Hindlimb muscle (tissue), 1 donor: ENCODE measurements at places on chromosomes 4 and X.

DNA sequence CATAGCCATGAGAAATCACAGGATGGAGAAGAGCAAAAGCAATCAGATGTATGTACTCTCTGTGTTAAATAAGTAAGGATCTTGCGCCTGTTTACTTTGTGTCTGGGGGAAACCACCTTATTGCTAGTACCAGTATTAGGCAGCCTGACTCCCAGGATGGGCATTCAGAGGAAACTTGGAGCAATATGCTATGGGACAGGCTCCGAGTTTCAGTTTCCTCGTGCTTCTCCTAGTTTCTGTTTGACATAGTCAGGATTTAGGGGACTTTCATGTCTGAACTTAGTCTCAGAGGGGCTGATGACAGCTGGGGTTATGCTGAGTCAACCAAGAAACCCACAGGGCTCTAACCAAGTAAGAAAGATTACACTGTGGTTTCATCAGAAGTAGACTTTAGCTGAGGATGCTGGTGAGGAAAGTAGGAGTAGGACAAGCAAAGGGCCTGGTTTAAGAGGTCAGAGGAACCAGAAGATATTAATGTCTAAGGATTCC is 13.5 kb downstream of the NSUN7 start:
- DNase-seq: no peak

DNA sequence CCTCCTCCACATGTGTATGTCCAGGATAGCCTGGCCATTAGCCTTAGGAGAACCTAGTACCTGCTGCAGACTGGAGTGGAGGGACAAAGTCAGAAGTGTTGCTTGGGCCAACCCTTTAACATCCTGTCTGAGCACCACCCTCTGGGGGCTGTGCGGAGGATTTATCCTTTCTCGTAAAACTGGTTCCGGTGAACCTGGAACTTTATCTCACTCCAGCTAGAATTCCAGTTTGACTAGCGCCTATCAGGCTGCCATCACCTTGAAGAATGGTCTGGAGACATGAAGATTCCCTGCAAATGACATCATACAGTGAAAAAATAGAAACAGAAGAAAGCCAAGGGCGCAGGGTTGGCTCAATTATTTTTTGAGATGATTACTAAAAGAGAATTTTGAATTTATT is 4.0 kb downstream of the TCEAL8 start:
- no peak for DNase-seq

DNA sequence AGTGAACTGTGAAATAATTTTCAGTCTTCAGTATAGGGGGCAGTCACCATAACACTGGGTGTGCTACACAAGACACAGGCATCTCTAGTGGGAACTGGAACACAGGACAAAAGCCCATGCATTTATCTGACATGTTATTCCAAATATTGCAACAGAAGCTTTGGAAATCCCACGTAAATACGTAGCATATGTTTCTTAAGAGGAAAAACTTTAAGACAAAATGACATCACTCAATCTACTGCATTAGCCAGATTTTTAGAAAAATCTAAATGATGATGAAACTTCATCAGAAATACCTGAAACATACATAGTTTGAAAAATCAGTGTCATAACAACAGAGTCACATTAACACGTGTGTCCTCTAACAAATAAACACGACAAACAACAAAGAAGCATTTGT is 14.5 kb downstream of the SHISA3 start:
- no peak for DNase-seq

GRCh38 chr4:3427134-3427476 is 14.7 kb upstream of the HGFAC start:
- DNase-seq: no peak

GRCh38 chr4:16687845-16688244 is 210.6 kb downstream of the LDB2 start:
- no peak for DNase-seq

DNA sequence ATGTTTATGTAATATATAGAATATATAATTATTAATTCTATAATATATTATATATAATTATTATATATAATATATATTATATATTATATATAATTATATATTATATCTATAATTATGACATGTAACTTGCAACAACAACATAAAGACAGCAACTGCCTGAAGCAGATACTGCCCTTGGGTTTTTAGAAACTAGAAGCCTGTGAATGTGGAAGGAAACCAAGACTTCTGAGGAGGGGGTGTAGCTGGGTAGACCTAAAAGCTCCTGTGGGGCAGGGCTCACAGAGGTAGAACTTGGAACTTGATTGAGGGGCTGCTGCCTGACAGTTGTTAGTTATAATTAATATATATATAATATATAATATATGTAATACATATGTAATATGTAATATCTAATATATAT is 167.2 kb upstream of the SLIT2 start:
- no peak for DNase-seq

- DNase-seq: no peak
Observed at GRCh38 chr4:6991249-6991648, 51.9 kb upstream of the TADA2B start.

GRCh38 chr4:128268970-128269369 is 18.6 kb downstream of the PGRMC2 start:
- DNase-seq: no peak

DNA sequence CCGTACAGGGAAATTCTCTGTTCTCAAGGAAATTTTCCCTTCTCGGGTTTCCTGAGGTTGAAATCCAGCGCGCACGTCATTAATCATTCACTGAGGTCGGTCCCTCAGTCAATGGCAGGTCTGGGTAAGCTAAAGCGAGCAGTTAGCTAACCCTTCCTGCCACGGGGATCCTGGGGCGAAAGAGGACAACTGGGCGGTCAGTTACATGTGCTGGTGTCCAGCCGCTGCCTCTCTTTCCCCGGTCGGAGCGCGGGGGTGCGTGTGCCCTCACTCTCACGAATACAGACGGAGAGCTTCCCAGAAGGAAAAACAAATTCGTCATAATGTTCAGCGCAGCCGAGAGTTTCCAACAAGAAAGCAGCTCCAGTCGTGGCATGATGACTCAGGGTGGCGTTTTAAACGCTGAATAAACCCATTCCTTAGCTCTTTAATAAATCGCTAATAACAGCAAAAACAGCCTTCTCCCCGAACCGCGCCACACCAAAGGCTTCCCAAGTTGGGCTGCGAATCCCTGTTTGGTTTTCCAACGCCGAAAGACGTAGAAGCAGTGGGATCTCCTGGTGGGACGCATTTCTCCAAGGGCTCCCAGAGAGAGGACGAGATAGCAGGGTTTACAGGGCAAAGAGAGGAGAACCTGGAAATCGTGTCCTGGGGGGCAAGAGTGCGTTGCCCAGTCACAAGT is 752 bp upstream of the FGF5 start:
- peak; percentile 29 for DNase-seq

- DNase-seq: no peak
Observed at GRCh38 chrX:134745636-134746409, 87.6 kb upstream of the PLAC1 start.

GRCh38 chr4:36332782-36333131 is 51.3 kb downstream of the DTHD1 start:
- no peak for DNase-seq

DNA sequence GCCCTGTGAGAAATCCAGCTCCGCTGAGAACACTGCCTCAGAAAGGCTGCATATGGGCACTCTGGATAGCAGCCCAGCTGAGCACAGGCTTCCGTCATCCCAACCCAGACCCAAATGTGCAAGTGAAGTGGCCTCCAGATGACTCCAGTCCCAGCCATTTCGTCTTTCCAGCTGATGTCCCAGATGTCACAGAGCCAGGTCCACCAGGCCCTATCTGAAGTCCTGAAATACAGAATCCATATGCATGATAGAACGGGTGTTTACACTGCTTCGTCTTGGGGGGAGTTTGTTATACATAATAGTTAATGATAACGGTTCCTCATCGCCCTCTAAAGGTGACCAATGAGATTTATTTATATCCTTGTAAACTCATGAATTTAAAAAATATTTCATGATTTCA is 72.6 kb upstream of the TRIM2 start:
- DNase-seq: no peak

DNA sequence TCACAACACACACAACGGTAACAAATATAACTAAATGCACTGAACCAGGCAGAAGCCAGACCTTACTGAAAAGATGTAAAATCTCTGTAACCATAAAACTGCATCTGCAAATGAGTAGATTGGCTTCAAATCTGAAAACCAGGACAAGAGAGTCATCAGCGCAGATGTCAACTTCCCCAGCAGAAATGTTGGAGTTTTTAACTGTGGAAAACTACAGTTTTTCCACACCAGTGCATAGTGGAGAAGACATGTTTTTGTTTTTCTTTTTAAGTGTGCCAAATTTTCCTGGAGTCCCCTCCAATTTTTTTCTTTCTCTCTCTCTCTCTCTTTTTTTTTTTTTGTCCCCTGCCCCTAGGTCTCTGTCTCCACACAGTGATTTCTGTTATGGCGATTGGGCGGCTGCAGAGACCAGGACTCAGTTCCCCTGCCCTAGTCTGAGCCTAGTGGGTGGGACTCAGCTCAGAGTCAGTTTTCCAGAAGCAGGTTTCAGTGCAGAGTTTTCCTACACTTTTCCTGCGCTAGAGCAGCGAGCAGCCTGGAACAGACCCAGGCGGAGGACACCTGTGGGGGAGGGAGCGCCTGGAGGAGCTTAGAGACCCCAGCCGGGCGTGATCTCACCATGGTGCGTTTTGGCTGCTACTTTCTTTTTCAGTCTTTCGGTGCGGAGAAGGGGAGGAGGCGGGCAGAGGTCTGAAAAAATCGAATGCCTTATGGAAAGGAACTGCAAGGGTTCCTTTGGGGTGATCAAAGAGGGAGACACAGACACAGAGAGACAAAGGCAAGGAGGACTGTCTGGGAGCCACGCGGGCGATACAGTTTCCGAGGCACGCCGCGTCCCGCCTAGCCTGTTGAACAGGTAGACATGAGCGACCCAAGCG is at the start of gene GUCY1A1:
Gene GUCY1A1 (plus strand): TSS at position 505 of the 878 bp plus-strand sequence. CDS start 30,020 bp downstream, outside the sequence.
- DNase-seq: peak; percentile 43

DNA sequence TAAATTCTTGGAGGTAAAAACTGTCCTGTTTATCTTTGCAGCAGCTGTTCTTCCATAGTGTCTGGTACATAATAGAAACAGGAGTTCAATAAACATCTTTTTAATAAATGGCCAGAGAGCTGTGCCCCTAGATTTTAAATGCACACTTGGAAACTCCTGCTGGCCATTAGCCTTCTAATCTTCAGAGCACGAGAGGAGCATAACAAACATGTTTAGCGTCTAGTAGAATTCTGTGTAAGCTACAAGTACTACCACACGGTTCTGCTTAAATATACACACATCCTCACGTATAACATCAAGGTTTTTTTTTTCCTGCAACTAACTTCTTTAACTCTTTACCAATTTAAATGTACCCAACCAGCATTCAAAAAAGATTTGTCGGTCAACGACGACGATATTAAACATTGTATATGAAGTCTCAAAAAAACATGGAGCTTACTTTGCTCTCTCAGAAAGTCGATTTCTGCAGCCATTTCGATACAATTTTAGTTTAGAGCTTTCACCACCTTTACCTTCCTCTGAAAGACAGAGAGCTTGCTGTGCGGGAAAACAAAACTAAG is 628 bp downstream of the SCLT1 start:
- peak; percentile 41 for DNase-seq

DNA sequence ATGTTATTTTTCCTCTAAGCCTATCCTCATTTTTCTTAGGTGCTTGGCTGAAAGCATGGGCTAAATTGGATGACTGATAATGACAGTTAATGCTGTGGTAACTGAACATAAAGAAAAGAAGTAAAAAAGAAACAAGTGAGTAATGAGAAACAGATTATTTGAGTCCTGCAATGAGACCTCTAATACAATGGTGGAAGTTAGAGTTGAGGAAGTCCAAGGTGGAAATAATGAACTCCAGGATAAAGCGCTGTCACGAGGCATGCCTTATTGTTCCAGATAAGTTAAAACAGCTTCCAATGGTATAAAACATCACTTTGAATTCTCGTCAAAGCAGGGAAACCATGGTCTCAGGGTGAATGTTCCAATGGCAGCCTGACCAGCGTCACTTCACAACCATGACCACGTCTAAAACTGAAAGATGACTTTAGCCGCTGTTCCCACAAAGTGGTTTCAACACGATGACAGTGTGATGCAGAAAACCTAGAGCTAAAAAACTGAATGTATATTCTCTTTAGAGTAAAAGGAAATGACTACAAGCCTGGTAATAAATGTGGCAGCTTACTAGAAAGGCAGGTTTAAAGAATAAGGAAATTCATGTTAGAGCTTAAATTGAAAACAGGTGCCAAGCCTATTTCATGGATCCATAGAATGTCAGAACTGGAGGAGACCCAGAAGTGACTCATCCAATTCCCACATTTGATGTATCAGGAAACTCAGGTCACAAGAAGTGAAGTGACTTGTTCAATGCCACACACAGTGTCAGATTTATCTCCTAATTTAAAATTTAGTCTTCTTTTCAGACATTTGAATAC is 202.6 kb upstream of the GYPA start:
- peak; percentile 8 for DNase-seq

- DNase-seq: no peak
Observed at GRCh38 chr4:42543762-42544161, 113.1 kb downstream of the ATP8A1 start.

- no peak for DNase-seq
Observed at GRCh38 chr4:102492531-102493241, 8.5 kb upstream of the NFKB1 start.

- no peak for DNase-seq
Observed at GRCh38 chrX:134718105-134718965, 60.1 kb upstream of the PLAC1 start.

- no peak for DNase-seq
Observed at GRCh38 chr4:147933316-147933715, 201.4 kb downstream of the ARHGAP10 start.

DNA sequence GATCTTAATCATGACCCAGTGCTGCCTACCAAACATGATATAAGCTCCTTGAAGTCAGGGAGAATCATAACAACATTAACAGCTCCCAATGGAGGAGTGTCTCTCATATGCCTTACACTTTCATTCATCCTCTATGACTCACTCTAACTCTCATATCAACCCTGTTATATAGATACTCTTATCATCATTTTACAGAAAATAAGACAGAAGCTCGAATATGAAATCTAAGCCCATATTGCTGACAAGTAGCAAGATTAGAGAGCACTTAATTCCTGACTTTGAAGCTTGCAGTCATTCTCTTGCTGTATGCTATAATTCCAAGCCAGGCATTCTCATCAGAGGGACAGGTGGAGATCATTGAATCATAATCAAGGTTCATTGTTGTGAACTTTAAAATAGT is 476.7 kb upstream of the ATOH1 start:
- DNase-seq: no peak

GRCh38 chr4:182221987-182222386 is 21.2 kb upstream of the TENM3 start:
- no peak for DNase-seq

- no peak for DNase-seq
Observed at GRCh38 chrX:1224954-1225353, 12.5 kb upstream of the CRLF2 start.
